ENCODE measurements at places on chromosomes 7 and 10.

GRCh38 chr10:16384021-16384420 is 52.8 kb upstream of the PTER start:
- no peak for DNase-seq

DNA sequence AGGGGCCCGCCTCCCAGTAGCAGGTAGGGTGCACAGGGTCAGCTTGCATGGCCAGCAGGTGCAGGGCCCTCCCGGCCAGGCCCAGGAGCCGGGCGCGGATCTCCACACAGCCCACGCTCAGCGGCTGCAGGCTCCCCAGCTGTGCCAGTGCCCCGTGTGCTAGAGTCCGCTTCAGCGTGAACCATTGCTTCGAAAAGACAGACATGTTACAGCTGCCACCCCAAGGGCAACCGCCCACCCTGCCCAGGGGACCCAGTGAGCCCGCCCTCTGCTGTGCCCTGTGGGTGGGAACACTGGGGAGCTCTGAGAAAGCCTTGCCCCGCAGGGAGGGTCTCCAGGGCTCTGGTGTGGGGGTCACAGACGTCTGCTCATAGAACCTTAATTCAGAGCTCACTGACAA is 64.3 kb upstream of the NKX6-2 start:
- DNase-seq: no peak

GRCh38 chr7:135950429-135950828 is 26.7 kb downstream of the MTPN start:
- no peak for DNase-seq

GRCh38 chr7:158428131-158428836 is 159.3 kb downstream of the PTPRN2 start:
- DNase-seq: no peak

- no peak for DNase-seq
Measured at GRCh38 chr7:44287488-44288380, 37.7 kb downstream of the CAMK2B start.

Measured in activated CD4-positive, alpha-beta T cell treated with anti-CD3 and anti-CD28 coated beads, Interleukin-2, amount 50 U/mL, for 1 hour (primary cell).